NCI-H2029 treated with DMSO at 0.1 percent for 48 hours (cell line): ENCODE measurements at places on chromosomes 16 and 17.

DNA sequence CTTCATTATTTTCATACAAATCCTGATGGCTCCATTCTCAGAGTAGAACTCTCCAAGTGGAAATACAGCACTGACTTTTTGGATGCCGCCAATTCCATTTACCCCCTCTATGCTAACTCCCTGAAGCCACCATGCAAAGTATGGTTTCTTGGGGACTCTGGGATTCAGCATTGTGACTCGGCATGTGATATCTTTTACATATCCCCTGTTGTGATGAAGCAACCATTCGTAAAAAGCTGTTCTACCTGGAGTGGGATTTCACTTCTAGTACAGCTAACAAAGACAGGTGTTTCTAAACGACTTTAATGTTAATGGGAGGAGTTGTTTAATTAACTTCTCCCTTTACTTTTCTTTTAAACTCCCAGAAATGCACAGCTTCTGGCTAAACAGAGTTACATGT lies 533.5 kb downstream of the RBFOX1 start:
- no peak for DNase-seq

GRCh38 chr16:49248227-49248626 lies 33.4 kb downstream of the CBLN1 start:
- DNase-seq: no peak

DNA sequence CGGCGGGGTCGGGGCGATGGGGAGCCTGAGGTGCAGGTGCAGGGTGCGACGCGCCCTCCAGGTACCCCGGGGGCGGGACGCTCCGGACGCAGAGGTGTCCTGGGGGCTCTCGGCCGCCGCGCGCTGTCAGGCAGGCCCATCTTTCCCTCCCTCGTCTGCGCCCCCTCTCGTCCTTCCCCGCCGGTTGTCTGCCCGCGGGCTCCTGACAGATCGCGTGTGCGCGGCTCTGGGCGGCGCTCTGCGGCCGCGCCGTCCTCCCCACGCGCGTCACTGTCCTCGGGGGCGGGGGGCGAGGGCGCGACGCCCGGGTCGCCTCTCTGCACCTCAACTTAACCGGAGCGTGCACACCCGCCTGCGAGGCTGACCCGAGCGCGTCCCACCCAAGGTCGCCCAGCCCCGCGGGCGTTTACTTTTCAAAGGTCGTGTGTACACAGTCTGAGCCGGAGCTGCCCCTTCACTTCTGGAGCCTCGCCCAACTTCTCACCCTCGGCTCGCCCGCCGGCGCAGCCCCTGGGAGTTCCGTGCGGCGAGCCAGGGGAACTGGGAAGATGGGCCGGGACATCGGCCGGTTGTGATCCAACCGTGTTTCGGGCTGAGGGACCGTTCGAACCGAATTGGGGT lies 512 bp downstream of the AKAP1 start:
- DNase-seq: no peak

- no peak for DNase-seq
Measured at GRCh38 chr17:82019690-82020571, 2.7 kb downstream of the CENPX start.

DNA sequence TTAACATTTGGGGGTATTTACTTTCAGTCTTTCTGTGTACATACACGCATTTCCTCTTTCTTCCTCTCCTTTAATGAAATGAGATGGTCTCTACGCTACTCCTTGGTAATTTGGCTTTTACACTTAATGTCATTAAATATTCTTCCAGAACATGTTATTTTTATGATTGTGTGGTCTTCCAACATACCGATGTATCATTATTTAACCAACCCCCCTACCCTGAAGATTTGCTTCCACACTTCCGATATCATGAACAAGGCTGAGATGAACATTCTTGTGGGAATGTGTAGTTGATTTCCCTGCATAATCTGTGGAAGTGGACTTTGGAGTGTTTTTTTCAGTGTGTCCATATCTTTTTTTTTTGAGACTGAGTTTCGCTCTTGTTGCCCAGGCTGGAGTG lies 2.3 kb upstream of the PGS1 start:
- no peak for DNase-seq

DNA sequence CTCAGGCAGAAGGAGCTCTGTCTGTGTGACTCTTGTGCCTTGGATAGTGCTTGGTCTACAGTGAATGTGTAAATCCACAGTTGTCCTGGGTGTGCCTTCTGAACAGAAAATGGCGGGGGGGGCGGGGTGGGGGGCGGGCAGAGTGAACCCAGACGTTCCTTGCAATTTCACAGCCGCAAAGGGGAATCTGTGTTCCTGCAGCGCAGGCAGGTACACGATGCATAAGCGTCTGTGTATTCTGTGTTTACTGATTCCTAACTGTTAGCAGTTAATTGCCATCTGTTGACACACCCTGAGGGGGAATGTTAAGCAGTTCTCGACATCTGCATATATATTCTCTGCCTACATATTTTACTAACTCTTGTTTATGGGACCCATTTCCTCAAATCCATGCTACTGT lies 123.5 kb upstream of the ZFHX3 start:
- DNase-seq: no peak

DNA sequence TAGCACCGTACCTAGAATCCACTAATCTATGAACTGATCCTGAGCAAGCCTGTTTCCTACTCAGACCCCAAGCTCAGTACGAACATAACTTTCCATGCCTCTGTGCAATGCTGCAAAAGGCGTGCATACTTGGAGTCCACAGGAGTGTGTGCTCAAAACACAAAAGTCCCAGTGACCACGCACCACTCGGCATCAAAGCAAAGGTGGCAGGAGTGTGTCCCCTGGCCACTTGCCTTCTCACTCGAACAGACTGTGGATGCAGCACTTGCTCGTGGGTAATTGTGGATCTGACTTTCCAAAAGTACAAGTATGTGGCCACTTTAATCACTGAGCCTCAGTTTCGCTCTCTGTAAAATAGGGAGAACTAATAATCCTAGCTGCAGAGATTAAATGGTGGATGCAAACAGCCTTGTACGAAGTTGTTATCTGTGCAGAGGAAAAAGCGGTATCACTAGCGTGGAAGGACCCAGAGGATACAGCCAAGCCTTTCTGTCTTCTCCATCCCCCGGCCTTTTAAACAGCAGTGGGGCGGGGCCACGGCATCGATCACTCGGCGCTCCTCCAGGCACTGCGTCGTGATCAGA lies 311 bp upstream of the KDM8 start:
- peak; percentile 89 for DNase-seq

DNA sequence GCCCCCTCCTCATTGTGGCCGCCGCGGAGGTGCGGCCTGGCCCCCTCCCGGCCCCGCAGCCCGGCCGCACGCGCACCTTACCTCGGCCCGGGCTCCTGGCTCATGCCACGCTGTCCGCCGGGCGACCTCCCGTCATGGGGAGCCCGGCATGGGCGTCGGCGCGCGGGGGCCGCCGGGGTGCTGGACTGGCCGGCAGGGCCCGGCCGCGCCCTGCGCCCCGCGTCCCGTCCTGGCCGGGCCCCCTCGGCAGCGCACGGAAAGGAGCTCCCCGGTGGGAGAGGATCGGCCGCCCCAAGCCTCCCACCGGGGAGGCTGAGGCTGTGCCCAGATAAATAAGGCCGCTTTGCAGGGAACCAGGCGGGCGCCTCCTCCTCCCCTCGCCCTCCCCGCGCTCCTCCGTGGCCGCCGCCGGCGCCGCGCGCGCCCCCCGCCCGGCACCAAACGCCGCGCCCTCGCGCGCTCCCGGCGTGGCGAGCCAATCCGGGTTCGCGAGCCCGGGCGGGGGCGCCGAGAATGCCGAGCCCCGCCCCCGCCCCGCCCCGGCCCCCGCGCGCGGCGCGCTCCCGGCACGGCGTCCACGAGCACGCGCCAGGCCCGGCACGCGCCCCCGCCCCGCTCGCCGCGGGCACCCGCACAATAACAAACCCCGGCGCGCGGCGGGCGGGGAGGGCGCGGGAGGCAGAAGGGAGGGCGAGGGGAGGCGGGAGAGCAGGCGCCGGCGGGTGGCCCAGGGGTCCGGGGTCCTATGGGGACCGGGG lies at the start of gene FBXL16:
TSS of gene FBXL16 (minus strand) at position 371 of the 758 bp plus-strand sequence. CDS start 8,396 bp downstream, outside the sequence.
- DNase-seq: no peak

GRCh38 chr17:77935121-77935571 lies 23.4 kb upstream of the TNRC6C start:
- DNase-seq: no peak

DNA sequence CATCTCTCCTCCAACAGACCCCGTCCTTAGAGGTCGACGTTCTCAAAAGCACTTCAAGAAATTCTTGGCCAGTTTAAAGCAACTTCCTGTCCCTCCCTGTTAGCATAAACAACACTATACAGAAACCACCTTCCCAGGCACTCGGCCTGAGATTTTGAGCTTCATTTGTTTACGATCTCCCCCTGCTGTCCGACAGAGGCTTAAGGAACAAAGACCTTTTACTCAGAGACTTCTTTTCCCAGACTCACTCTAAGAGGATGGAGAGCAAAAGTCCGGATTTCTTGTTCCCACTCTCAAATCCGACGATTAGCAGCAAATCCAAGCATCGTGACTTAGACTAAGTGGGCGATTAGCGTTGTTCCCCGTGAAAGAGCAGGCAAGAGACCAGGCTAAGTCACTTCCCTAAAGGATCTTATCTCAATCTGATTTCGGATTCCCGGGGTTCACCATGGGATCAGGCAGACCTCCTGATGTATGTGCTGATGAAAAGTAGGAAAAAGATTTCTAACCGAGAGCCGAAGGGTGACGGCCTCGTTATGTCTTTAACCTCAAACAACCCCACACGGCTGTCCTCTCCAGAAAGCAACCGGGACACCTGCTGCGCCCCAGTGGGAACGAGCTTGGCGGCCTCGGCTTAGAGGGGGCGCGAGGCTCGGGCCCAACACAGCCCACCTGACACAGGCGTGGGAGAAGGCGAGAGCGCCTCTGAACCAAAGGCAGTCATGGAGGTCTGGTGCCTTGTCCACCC lies 598 bp downstream of the INPP5K start:
- no peak for DNase-seq

DNA sequence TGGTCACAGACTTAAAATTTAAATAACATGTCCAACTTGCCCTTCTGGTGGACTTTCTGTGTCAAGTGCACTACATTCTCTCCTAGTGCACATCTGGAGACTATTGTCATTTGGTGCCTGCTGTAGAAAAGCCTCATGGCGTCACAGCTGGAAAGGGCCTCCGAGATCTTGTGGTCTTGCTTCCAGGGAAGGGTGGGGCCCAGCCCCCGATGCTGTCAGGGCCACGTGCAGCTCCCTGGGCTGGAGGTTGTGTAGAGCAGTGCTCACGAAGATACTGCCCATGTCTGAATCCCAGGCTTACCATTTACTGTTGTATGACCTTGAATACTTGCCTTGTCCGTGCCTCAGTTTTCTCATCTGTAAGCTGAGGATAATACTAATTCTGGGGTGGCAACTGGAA lies 6.8 kb upstream of the MPRIP start:
- DNase-seq: no peak

DNA sequence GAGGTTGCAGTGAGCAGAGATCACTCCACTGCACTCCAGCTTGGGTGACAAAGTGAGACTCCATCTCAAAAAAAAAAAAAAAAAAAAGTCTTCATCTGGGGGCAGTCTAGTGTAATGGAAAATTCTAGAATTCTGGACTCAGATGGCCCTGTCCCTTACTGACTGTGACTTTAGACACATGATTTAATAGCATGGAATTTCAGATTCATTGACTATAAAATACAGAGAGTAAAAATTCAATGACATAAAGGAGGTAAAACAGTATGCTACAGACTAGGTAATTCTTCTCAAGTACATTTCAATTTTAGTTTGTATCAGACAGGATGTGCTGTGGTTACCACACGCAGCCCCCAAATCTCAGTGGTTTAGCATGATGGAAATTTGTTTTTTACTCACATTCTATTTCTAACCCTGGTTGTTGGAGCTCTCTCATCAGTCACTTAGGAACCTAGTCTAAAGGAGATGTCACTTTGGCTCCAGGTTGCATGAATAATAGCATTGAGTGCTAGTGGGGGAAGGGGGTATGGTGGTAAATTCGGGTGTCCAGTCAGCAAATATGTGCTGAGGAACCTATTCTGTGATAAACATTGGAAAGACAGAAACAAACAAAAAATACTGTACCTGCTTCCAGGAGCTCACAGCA lies 444.0 kb downstream of the XYLT1 start:
- no peak for DNase-seq

GRCh38 chr17:74446551-74447500 lies 14.9 kb downstream of the GPRC5C start:
- DNase-seq: no peak

GRCh38 chr17:75844530-75845057 lies 390 bp upstream of the UNC13D start:
- DNase-seq: no peak

DNA sequence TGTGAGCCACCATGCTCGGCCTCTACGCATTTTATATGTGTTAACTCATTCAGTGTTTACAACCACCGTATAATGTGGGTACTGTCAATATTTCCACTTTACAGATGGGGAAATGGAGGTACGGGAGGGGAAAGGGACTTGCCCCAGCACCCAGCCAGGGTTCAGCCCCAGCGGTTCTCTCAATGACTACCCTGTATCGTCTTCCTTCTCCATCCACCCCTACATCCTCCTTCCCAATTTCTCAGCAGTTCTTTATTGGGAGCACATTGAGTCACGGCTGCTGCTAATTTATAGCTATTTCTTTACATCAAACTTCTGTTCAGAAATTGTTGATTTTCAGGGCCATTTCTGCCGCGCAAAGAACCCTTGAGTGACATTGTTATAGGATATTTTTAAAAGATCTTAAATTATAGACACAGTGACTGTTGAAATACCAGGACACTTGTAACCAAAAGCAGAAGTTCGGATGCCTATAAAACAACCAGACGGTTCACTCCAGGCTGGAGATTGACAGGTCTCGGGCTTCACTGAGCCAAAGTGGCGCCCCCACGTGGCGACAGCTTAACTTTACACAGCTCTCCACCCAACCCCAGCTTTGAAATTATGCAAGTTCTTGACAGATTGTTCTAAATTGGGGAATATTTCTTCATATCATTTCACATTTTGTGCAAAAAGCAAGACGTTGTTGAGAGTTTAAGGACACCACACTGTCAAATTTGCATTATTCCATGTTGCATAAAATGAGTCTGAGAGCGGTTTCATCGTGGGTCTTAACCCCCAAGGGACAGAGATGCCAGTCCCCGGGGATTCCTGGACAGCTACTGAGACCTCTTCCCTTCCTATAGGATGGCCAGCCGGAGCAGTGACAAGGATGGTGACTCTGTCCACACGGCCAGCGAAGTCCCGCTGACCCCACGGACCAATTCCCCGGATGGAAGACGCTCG lies 11.8 kb downstream of the SYT17 start:
- no peak for DNase-seq

DNA sequence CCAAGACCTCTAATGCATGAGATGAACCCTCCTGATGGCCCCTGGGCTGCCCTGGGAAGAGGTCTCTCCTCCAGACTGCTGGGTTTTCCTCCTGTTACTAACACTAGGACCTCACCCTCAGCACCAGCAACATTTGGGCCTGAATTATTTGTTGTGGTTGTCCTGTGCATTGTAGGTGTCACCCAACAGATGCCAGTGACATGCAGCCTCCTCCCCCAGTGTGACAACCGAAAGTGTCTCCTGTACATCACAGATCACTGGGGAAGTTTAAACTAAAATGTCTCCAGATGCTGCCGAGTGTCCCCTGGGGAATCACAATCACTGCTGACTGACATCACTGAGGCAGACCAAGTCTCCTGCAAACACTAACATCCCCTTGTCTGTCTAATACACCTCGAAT lies 74.8 kb downstream of the SLC5A11 start:
- DNase-seq: no peak
